ENCODE measurements at places on chromosomes 13 and 19. TPM values are rescaled to one million over a fixed set of nuclear protein-coding genes. Genes with fewer than 3 reads are reported as not detected.

ZNF808 gene
- total RNA-seq = 20.1 TPM

KLHL26 gene
- 13.3 TPM for total RNA-seq

PGLYRP2 gene
- total RNA-seq = not detected

TIMM50 gene
- 214 TPM for total RNA-seq

TDRD3 gene
- total RNA-seq = 9.9 TPM

TINCR gene
- total RNA-seq = 0.24 TPM

OR7D2 gene
- total RNA-seq = 0.40 TPM

KLK6 gene
- not detected for total RNA-seq

CACNG8 gene
- total RNA-seq = not detected

ZNF793 gene
- 0.02 TPM for total RNA-seq

RAB11B gene
- total RNA-seq = 71.0 TPM

BICRA gene
- 9.0 TPM for total RNA-seq

RASAL3 gene
- 0.87 TPM for total RNA-seq

KCNJ14 gene
- total RNA-seq = 1.6 TPM

HSPB6 gene
- 0.40 TPM for total RNA-seq

JAK3 gene
- 0.18 TPM for total RNA-seq

TRAPPC5 gene
- total RNA-seq = 76.9 TPM

KLK3 gene
- not detected for total RNA-seq

VPS36 gene
- 22.5 TPM for total RNA-seq

TNPO2 gene
- 107 TPM for total RNA-seq

IGSF23 gene
- total RNA-seq = not detected

EDDM13 gene
- total RNA-seq = 3.4 TPM

DKKL1 gene
- 0.69 TPM for total RNA-seq

MISP gene
- 0.20 TPM for total RNA-seq

XRCC1 gene
- 27.9 TPM for total RNA-seq
